OCI-LY7 (cell line): ENCODE measurements at places on chromosomes 13 and 19.

DNA sequence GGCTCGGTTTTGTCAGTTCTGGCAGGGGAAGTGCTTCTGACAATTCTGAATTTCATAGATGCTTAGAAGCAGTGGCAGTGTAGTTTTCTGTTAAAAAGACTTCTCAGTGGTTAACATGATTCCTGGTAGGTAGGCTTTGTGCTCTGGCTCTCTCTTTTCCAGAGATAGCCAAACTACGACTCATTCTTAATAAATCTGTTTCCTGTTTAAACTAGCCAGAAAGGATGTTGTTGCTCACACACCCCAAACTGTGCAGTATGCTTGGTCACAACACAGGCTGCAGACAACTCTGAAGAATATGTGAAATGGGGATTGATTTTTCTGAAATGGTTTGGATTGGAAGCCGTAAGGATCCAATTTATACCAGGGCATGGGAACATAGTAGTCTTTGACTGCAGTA is 711.5 kb downstream of the PCDH17 start:
- DNase-seq = no peak

DNA sequence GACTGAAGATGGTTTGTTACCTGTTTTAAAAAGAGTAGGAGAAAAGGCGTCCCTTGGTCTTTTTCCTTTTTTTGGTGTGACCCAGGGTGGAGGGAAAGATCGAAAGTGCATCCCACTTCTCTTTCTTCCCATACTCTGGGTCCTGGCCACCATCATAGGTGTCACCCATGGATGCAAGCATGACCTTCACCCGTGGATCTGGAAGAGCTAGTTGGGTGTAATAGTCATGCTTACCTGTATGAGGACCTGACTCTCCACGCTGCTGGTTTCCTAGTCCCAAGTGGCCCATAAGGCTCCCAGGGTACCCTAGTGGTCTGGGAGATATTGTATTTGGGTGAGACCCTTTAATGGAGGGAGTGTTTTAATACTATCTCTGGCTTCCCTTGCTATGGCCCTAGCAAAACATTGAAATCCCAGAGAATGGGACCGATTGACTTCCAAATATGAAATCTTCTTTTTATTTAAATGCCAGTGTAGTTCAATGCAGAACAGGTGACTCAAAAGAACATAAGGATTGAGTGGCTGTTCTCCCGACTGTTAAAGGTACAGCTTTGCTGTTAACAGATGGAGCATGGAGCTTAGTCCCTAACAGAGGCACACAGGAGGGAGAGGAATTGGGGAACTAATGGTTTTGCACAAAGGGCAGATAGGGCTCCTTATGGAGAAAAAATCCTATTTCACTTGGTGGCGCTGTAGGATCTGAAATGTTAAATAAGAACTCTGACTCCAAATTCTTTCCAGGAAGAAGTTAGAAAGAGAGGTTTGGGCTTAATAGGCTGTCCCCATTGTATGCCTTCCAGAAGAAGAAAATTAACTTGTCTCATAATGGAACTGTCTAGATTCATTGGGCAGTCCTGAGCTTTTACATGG is 7.0 kb upstream of the ZNF550 start:
- peak; percentile 77 for DNase-seq

- DNase-seq = no peak
These were observed 9.1 kb upstream of the SERTAD3 start for GRCh38 chr19:40453151-40453735.

GRCh38 chr13:91813253-91813652 is 414.8 kb downstream of the GPC5 start:
- no peak for DNase-seq
